ENCODE measurements at places on chromosomes 11 and 22.

GRCh38 chr11:18171377-18172000 lies 1.1 kb upstream of the MRGPRX4 start:
- DNase-seq: no peak

GRCh38 chr22:44702479-44703198 lies 635 bp downstream of the PRR5 start:
- DNase-seq: no peak

DNA sequence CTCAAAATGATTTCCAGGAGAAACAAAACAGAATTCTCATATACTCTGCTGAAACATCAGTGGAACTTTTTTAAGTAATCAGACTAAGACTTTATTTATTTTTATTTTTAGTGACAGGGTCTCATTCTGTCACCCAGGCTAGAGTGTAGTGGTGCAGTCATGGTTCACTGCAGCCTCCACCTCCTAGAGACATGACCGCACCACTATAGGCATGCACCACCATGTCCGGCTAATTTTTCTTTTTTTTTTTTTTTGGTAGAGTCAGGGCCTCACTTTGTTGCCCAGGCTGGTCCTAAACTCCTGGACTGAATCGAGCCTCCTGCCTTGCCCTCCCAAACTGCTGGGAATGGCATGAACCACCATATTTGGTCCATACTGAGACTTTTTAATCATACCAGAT lies 42.9 kb downstream of the PRDM10 start:
- DNase-seq: no peak

GRCh38 chr22:42277988-42278776 lies 7.7 kb upstream of the TCF20 start:
- no peak for DNase-seq

GRCh38 chr11:117644403-117645155 lies 152.4 kb downstream of the DSCAML1 start:
- DNase-seq: no peak

GRCh38 chr22:45903355-45904135 lies 73.4 kb downstream of the WNT7B start:
- no peak for DNase-seq

DNA sequence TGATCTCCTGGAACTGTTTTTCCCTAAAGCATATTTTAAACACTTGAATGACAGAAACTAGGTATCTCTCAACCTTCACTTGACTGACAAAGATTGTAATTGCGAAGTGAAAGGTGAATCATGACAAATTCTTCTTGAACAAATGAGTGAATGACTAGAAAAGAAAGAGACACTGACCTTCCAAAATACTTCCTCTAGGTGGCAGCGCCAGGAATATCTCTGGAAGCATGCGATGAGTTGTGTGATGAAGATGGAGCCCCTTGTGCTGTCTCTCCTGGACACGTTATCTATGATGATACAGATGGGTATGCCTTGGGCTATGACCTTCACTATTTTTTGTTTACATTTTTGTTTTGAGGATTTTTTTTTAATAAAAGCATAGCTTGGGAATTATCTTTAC lies 7.0 kb upstream of the CASP12 start:
- no peak for DNase-seq

GRCh38 chr11:79026803-79027445 lies 413.9 kb downstream of the TENM4 start:
- no peak for DNase-seq

DNA sequence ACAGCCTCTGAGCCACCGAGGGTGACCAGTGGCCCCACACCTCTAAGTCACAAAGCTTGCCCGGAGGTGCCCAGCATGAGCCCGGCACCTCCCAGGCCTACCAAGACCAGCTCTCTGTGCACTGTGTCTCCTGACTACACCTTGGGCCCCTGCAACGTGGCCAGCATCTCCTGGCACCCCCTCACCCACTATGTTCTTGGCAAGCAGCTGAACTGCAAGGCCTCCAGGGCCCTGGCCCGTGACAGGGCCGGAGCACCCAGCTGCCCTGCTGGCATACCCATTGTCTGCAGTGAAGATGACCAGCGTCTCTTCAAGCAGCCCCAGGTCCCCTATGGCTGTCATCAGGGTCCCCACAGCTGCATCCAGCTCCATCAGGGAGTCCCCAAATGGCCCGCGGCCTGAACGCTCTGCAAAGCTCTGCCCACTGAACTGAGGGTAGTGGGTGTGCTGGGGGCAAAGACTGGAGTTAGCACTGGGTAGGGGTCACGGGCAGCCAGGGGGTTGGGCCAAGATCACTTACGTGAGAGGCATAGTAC lies 1.6 kb downstream of the ARSA start:
- no peak for DNase-seq

DNA sequence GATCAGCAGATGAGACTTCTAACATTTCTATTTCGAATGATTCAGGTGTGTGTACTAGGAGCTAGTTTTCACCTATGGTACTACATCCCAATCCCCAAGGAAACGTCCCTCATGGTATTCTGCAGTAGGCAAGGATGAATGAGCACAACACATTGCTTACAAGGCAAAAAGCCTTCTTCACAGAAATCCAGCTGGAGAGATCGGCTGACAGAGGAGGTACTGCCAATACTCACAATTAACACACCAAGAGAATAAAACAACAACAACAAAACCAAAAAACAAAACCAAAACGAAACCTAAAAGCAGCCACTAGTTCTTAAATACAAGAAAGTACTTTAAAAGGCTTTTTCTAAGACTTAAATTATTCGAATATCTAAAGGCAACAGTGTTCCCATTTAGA lies 101.4 kb downstream of the PICALM start:
- no peak for DNase-seq

GRCh38 chr11:43834286-43834685 lies 46.3 kb upstream of the ALKBH3 start:
- DNase-seq: no peak
